Activated CD4-positive, alpha-beta T cell treated with anti-CD3 and anti-CD28 coated beads, Interleukin-2, Interleukin-6, amounts not matched to agents 100 ng/mL and 50 ng/mL, durations not matched to agents 16 hours and 8 hours (primary cell): ENCODE measurements at places on chromosomes 16 and 17.
A peak's percentile ranks its signal among the peaks of the same experiment; 100 is the strongest.

GRCh38 chr17:16283705-16284104 lies 66.7 kb downstream of the PIGL start:
- no peak for DNase-seq

- DNase-seq, result peak; percentile 61
These were observed 81.0 kb downstream of the TMEM100 start for GRCh38 chr17:55641676-55642081.

DNA sequence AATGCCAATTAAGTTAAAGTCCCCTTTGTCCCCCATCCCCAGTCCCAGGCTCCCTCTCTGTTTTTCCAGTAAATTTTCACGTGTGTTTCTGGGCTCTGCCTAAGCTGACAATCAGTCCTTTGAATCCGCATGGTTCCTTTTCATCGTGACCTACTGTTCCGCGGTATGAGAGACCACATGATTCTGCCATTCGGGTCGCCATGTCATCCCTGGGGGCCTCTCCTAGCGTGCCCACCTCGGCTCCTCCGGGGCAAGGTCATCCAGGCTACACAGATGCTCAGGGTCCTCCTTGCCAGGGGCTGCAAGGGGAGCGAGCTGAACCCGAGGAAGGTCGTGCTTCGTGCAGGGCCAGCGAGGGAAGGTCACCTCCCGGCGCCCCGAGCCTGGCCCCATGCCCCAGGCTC lies 157.6 kb downstream of the RAB11FIP4 start:
- DNase-seq, result peak; percentile 45

DNA sequence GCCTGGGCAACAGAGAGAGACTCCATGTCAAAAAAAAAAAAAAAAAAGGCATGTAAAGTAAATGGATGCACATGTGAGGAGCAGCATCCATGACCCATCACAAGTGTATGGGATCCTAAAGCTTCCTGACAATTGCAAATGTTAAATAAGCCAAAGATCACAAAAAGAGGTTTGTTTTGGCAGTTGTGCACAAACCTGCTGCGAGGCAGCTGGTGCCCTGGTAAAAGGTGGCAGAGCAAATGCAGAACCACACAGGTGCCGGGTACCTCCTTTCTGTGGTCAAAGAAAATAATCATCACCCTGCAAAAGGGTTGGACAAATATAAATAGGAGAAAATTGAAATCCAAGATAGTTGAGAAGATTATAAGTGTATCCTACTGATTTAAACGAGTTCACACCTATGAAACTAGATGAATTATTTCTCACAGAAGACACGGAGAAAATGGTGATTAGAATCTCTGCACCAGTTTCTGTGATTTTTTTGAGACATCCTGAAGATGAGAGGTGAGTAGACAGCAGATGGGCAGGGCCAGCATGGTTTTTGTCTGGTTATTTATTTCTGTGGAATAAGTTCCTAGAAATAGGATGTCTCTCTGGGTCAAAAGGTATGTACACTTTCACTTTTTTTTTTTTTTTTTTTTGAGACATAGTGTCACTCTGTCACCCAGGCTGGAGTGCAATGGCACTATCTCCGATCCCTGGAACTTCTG lies 291.3 kb downstream of the CDH13 start:
- DNase-seq, result no peak

DNA sequence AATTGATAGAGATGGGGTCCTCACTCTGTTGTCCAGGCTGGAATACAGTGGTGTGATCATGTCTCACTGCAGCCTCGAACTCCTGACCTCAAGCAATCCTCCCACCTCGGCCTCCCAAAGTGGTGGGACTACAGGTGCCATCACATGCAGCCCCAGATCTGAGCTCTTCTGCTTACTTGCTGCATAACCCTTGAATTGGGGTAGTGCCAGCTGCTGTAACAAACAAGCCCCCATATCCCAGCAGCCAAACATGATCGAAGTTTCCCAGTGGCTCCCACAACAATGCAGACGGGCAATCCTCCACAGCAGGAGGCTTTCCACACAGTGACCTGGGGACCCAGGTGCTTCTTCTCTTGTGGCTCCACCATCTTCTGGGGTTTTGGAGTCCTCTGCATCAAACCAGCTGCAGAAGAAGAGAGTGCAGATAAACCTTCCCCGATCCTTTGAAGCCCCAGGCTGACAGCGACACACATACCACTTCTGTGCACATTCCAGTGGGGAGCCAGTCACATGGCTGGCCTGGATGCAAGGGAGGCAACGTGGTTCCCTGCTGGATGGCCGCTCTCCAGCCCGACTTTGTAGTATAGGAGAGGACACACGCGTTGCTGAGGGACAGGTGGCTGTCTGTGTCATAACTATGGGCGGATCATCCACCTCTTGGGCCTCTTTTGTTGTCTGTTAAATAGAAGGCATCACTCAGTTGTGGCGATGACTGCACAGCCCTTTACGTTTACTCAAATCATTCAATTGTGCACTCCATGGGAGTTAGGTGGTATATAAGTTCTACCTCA lies 16.7 kb downstream of the SBK1 start:
- DNase-seq, result no peak

GRCh38 chr16:31077592-31078396 lies 3.6 kb downstream of the ZNF646 start:
- no peak for DNase-seq

GRCh38 chr17:36691606-36692005 lies 90.2 kb downstream of the MRM1 start:
- no peak for DNase-seq

DNA sequence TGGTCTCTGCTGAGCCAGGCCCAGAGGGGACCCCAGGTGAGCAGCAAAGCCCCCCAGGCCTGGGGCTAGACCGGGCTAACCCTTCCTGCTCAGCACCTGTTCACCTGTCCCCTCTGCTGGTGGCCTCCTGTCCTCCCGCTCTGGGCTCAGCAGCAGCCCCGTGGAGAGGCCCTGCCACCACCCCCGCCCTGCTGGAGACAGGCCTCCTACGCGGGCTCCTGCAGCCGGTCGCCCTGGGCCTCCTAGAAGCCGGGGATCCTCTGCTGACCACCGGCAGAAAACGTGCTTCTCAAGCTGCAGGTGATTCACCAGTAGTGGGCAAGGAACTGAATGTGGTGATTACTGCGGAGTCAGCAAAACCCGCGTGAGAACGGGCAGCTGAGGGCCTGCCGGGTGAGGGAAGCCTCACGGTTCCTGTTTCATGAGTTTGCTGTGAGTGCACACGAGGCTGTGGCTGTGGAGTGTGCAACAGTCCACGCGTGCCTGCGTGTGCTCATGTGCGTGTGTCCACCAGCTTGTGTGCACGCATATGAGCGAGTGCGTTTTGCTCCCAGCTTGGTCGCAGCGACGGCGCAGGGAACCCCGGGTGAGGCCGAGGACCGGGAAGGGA lies 792 bp downstream of the SECTM1 start:
- DNase-seq, result peak; percentile 27

- DNase-seq, result no peak
These were observed 314.8 kb upstream of the GOT2 start for GRCh38 chr16:59048876-59049275.

DNA sequence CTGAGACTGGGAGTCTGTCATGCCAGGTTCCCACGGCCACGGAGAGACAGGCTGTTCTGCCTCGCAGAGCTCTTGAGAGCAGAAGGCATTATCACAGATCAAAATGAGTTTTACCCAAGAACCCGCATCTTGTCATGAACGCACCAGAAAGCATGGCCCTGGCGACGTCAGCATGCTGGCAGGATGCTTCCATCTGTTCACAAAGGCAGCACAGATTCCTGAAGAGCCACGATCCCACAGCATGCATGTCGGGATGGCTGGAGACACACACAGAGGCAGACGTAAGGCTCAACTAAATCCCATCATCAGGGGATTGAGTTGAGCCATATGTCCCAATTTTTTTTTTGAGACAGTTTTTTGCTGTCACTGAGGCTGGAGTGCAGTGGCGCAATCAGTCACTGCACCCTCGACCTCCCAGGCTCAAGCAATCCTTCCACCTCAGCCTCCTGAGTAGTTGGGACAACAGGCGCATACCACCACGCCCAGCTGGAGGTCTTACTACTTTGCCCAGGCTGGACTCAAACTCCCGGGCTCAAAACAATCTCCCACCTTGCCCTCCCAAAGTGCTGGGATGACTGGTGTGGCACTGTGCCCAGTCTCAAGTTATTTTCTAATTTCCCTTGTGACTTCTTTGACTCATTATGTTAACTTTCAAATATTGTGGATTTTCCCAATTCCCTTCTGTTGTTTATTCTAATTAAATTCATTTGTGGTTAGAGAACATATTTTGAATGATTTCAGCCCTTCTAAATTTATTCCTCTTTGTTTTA lies 11.1 kb downstream of the FANCA start:
- DNase-seq, result no peak

DNA sequence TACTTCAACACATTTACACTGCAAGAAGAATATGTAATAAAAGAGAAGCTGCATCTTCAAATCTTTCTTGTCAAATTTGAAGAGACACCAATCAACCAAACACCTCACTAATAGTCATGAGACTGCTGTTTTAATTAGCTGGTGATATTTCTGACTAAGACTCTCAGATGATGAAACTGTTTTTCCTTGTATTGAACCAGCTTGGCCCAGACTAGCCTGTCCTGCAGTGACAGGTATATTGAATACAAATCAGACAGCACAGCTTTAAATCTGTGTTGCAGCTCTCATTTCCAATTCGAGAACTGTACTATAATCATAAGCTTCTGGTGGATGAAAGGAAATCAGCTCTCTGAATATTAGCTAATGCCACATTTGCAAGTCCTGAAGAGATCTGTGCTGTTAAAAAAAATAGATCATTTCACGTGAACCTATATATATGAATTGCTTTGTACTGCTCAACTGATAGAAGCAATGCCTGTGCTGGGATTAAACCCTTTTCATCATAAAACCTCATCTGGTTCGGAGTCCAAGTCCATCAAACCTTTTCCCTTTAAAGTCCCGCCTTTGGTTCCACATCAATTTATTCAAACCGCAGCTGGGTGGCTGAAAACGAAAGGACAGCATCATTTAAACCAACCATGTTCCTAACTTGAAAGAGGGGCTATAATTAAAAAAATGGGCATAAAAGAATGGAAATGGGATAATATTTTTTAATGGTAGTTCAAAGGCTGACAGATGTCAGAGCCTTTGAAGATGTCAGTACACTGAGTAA lies 306.2 kb downstream of the CEP112 start:
- DNase-seq, result no peak

- DNase-seq, result no peak
These were observed 19.1 kb upstream of the TAC4 start for GRCh38 chr17:49866882-49867413.

- no peak for DNase-seq
These were observed 26.5 kb upstream of the ITGAX start for GRCh38 chr16:31328322-31329052.

DNA sequence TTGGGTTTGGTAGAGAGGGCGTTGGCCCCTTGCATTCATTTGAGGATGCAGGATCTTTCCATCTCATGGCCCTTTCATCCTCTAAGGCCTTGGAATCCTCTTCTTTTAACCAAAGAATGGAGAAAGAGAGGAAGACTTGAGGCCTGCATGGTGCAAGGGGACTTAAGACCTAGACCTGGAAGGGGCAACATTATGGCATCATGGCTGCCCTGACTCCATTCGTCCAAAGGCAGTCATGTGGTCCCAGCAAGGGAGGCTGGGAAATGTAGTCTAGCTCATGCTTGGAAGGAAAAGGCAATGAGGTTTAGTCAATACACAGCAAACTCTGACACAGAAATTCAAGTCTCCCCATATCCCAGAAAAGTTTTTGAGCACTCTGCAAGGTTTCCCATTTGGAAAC lies 30.7 kb upstream of the CDRT4 start:
- no peak for DNase-seq

DNA sequence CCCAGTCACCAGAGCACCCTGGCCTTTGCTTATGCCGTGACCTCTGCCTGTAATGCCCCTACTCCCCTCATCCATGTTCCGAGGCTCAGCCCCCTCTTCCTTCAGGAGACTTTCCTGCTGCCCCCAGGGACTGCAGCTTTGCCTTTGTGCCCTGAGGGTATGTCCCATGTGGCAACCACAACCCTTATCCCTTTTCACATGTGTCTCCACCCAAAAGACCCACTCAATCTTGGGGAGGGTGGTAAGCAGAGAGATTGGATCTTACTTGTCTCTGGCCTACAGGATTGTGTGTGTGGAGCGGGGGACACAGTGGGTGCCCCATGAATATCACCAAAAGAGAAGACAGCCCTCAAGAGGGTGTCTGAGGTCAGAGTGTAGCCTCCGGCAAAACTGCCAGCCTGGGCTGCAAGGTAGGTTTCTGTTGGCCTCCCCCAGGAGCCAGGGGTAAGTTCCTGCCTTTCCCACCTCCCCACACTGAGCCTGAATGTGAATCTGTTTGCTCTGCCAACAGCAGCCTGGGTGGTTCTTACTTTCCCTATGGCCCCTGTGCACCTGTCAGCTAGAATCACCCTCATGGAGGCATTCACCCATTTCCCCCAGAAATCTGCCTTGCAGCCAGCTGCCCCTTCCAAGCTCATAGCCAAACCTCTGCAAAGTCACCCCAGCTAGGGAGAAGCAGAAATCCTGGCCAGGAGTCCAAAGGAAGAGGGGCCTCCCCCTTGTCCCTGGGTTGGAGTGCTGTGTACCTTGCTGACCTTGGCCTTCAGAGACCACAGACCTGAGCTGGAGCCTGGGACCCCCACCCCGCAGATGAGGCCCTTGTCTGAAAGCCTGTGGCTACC lies 11.5 kb upstream of the C17orf113 start:
- DNase-seq, result no peak
